Activated CD4-positive, alpha-beta memory T cell treated with anti-CD3 and anti-CD28 coated beads for 36 hours (primary cell): ENCODE measurements at places on chromosomes 12 and 14.
A peak's percentile ranks its signal among the peaks of the same experiment; 100 is the strongest.

- DNase-seq: peak; percentile 83
Measured at GRCh38 chr14:101843665-101844064, 82.2 kb downstream of the PPP2R5C start.

DNA sequence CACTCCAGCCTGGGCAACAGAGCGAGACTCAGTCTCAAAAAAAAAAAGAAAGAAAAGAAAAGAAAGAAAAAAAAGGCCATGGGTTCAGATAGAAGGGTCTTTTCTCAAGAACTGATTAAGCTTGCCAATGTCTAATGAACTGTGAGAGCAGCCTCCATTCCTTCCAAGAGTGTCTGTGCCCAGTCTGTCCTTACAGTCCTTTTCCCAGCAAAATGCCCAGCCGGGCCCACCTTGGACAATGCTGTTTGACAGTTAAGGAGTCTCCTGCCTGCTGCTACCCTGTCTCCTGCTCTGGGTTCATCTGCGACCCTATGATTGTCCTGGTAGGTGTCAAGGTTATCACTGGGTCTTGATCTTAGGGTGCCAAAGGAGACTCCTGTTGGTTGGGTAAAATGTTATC, 21.4 kb downstream of the SYNE3 start:
- DNase-seq: no peak

- no peak for DNase-seq
Measured at GRCh38 chr12:72471806-72472205, 199.6 kb downstream of the TRHDE start.

GRCh38 chr12:81953541-81953940, 194.4 kb upstream of the PPFIA2 start:
- DNase-seq: no peak

GRCh38 chr12:117040496-117040895, 58.7 kb downstream of the TESC start:
- DNase-seq: no peak

GRCh38 chr12:65019696-65020234, 101.3 kb downstream of the WIF1 start:
- DNase-seq: no peak

DNA sequence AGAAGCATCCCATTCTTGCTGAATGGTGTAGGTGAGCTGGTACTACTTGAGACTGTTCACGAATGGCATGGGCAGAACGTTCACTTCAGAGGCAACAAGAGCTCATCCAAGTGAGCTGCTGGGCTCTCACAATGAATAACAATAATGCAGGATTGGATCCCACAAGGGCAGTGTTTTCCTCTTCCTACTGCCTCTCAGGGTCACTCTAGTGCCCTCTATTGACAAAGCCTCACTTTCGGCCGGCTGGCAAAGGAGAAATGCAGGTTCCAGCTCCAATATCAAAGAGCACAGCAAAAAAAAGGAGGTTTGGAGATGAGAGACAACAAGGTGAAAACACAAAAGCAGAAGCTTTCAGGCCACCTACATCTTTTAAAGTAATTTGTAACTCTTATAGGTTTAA, 74.6 kb upstream of the MYF6 start:
- no peak for DNase-seq

- DNase-seq: no peak
Measured at GRCh38 chr12:111076611-111077451, 156.5 kb upstream of the MYL2 start.

- DNase-seq: no peak
Measured at GRCh38 chr12:40464121-40464520, 228.1 kb upstream of the CNTN1 start.

DNA sequence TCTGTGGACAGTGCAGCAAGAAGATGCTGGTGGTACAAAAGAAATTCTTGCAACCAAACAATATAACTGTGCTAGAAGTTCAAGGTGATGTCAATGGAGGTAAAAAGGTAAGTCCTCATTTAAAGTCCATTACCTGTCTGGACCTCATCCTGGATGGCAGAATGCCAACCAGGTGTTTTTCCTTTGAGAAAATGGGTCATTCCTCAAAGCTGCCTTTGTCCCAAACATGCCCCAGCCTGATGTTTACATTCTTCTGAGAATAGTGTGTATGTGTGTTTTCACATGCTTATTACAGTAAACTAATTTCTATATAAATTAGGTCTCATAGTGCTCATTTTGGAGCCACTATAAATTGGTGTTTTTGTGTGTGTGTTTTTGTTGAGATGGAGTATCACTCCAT, 24.9 kb downstream of the ACTR6 start:
- no peak for DNase-seq

- DNase-seq: no peak
Measured at GRCh38 chr14:59013672-59014298, 174.7 kb upstream of the DAAM1 start.

DNA sequence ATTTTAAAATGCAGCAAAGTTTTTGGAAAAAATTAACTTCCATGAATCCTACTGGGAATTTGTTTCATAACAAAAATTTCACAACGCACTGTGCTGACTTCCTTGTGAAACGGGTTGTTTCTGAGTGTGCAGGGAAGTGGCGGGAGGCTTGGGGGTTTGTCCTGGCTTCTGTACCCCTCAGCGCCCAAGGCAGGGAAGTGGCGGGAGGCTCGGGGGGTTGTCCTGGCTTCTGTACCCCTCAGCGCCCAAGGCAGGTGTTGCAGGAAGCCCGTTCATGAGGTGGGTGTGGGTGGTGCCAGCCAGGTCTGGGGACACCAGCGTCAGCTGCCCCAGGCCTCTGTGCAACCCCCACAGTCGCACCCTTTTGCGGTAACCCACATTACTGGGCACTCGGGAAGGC, 25.1 kb downstream of the ADGRD1 start:
- DNase-seq: no peak

DNA sequence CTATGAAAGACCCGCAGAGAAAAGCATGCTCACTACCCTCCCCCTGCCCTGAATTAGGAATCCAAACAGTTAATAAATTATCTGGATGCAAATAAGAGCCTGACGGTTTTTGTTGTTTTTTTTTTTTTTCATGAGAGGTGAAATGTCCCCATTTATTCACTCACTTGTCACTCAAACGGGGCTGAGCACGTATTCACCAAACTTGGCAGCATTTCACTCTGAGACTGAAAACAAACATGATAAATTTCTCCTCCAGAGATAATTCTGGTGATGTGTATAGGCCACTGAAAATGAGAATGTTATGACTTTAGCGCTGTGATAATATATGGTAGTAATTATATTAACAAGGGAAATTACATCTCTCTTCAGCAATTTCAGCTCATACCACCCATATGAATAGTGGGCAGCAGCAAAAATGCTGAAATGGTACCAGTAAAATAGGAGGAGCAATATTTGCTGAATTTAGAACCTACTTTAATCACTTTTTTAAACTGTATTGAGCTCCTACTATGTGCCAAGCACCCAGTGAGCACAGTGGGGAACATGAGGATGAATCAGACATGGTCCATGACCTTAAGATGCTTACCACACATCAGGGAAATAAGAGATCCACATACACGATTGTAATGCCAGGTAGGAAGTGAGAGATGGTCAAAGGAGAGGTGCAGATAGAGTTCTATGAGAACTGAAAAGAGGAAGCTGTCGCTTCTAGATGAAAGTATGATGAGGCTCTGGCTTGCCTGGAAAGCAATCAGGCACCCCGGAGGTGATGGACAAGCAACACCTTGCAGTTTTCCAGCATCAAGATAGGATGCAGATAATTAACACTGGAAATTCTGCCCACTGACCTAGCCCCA, 286.5 kb upstream of the TMPO start:
- DNase-seq: no peak

DNA sequence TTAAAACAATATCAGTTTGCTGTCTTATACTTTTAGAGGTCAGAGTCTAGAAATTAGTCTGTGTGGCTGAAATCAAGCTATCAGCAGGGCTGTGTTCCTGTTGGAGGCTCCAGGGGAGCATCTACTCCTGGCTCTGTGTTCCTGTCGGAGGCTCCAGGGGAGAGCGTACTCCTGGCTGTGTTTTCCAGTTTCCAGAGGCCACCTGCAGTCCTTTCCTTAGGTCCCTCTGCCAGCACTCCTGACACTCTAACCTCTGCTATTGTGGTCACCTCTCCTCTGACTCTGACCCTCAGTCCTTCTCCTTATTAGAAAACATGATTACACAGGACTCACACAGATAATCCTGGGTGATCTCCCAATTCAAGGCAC, 1140.7 kb upstream of the TMEM132C start:
- no peak for DNase-seq

GRCh38 chr12:2101771-2102170, 49.0 kb downstream of the CACNA1C start:
- no peak for DNase-seq

GRCh38 chr14:89249065-89249695, 167.9 kb downstream of the FOXN3 start:
- DNase-seq: no peak

DNA sequence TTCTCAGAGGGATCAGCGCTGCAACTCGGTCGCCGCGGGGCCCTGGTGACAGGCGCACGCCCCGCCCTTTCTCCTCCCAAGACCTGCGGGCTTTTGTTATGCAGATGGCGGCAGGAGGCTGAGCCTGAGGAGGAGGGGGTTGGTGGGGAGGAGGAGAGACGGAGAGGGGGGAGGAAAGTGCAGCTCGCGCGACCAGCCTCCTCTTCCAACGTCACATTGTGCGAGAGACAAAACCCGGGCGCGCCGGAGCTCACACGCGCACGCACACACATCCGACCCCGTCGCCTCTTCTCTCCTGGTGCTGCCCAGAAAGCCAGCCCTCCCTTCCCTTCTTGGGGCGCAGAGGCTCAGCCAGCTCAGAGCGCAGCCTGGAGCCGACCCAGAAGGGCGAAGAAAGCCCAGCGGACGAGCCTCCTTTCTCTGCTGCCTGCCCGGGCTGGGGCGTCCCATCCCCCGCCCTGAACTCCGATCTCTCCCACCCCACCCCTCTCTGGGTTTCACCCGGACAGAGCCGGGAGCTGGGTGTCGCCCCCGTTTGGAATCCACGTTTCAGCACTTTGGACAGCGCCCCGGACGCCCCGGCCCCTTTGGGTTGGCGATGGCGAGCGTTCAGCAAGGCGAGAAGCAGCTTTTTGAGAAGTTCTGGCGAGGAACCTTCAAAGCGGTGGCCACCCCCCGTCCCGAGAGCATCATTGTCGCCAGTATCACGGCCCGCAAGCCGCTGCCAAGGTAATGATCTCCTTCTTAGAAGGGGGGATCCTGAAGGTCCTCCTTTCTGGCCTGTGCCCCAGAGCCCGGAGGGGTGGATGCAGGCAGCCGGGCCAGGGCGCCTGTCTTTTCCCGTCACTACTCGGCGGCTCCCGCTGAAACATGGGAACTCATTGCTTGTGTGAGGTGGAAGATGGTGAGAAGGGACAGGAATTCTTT, at the start of gene SRRM4:
TSS of gene SRRM4 (plus strand) at position 257 of the 927 bp plus-strand sequence. CDS start at position 599, 342 bp downstream.
- no peak for DNase-seq

DNA sequence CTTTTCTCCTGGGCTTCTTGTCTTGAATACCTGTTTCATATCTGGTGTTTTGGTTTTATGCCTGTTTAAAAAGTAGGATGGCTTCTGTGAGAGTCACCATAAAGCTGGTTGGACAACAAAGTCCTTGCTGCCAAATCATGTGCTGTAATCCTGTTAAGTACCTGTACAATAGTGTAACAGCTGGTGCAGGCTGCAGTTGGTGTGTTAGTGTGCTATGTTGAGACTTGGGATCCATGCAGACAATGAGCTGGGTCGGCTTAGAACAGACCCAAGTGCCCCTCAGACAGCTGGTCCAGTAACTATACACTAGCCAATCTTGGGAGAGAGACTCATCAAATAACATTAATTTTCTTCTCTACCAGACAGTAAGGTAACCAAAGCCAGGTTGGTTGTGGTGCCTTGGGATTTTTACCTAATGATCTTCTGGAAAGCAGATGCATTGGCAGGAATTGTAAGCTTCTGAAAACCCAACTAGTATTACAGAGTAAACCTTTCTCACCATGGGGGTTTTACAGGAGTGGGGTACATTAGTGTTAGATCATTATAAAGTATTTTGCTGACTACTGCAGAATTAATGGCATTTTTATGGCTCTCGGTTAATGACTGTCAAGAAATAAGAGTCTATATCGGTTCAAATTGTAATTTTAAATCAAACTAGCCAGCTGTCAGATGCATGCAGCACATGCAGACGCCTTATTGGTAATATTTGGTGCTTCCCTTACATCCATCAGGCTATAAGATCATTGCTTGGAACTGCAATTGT, 231.2 kb downstream of the PDZRN4 start:
- no peak for DNase-seq

- no peak for DNase-seq
Measured at GRCh38 chr14:76690502-76691105, 70.7 kb upstream of the VASH1 start.

DNA sequence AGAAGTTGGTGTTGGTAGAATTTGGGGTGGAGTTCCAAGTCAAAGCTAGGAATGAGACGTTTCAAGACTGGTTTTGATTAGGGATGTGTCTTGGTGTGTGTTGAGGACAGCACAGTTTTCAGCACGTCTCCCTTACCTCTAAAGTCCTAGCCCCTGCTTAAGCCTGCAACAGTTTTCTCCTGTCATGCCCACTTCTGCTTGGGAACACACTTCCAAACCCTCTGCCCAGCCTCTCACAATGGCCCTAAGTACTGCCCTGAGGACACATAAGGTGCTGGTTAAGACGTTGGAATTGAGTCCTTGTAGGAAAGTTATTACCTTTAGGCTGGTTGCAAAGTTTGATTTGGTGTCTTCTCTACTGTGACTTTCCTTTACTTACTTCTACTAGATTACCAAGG, 710 bp upstream of the BMAL2 start:
- DNase-seq: no peak

DNA sequence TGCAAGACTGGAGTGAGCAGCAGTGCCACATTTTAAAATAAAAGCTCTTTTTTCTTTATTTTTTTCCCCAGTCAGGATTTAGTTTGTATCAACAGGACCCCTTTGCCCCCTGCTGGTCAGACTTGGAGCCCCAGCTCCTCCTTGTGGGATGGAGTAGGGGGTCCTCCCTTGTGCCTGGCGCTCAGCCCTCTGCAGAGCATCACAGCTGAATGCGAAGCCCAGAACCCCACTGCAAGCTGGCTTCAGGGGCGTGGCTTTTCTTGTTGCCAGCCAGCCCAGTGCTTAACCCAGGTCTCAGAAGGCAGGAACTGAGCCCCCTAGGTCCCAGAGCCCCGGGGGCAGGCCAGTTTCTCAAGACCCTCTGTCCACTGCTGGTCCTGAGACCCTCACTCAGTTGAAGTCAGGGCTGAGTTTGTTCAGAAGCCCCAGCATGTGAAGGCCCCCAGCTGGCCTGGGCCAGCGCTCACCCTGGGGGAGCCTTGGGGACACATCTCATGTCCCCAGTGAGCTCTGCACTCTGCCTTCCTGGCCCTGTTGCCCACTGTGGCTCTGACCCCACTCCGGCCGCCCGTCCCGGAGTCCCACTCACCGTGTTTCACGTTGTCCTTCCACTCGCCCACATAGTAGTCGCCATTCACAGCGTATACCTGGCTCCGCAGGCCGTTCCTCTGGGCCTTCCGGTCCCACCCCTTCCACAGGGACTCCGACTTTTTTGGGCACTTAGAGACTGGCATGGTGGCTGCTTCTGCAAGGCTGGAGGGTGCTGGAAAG, 519 bp downstream of the MORN3 start:
- DNase-seq: peak; percentile 68

- no peak for DNase-seq
Measured at GRCh38 chr12:56146492-56147460, 5.6 kb upstream of the MYL6B start.

- DNase-seq: no peak
Measured at GRCh38 chr12:114904254-114905003, 220.5 kb upstream of the TBX3 start.
